ENCODE measurements at places on chromosomes 11 and 22. TPM values are rescaled to one million over a fixed set of nuclear protein-coding genes. Genes with fewer than 3 reads are reported as not detected.
A peak's percentile ranks its signal among the peaks of the same experiment; 100 is the strongest.

GRCh38 chr11:34728609-34729008 is 107.7 kb downstream of the EHF start:
- H3K27me3 ChIP-seq = peaks cover 19% of the 10 kb centered on the region
- no peak for DNase-seq
- no peak overlapping the region for H3K4me3 ChIP-seq
- no peaks in the 10 kb centered on the region for H3K4me1 ChIP-seq
- H3K27ac ChIP-seq = no peak overlapping the region

- no peak overlapping the region for H3K27ac ChIP-seq
- no peak overlapping the region for H3K4me3 ChIP-seq
- no peak for DNase-seq
- no peaks in the 10 kb centered on the region for H3K4me1 ChIP-seq
- H3K27me3 ChIP-seq = peaks cover 2% of the 10 kb centered on the region
- H3K36me3 ChIP-seq = no peaks in the 10 kb centered on the region
Observed at GRCh38 chr11:122235615-122236014, 119.6 kb upstream of the BLID start.

DNA sequence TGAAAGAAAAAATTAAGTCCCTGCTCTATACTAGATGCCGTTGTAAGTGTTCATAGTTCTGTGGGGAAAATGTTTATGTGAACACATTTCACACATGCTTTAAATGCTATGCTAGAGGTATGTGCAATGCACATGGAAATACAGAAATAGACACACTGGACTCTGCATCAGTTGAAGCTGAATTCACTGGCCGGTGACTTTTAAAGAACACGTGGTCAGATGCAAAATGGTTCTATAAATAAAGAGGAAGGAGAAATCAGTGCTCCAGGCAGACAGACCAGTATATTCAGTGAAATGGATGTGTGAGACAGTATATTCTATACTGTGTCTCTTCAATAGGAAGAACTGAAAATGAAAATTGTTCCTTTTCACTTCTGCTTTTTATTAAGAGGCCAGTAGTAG is 29.9 kb downstream of the TRPC6 start:
- no peaks in the 10 kb centered on the region for H3K36me3 ChIP-seq
- DNase-seq = no peak
- no peak overlapping the region for H3K4me3 ChIP-seq
- no peaks in the 10 kb centered on the region for H3K4me1 ChIP-seq
- H3K27me3 ChIP-seq = no peaks in the 10 kb centered on the region

- H3K4me1 ChIP-seq = peaks cover 24% of the 10 kb centered on the region
- H3K27ac ChIP-seq = peak overlapping the region; percentile 100
- peak overlapping the region; percentile 93 for H3K4me3 ChIP-seq
- peak; percentile 93 for DNase-seq
Observed at GRCh38 chr11:47213950-47214565, 716 bp upstream of the DDB2 start.

DNA sequence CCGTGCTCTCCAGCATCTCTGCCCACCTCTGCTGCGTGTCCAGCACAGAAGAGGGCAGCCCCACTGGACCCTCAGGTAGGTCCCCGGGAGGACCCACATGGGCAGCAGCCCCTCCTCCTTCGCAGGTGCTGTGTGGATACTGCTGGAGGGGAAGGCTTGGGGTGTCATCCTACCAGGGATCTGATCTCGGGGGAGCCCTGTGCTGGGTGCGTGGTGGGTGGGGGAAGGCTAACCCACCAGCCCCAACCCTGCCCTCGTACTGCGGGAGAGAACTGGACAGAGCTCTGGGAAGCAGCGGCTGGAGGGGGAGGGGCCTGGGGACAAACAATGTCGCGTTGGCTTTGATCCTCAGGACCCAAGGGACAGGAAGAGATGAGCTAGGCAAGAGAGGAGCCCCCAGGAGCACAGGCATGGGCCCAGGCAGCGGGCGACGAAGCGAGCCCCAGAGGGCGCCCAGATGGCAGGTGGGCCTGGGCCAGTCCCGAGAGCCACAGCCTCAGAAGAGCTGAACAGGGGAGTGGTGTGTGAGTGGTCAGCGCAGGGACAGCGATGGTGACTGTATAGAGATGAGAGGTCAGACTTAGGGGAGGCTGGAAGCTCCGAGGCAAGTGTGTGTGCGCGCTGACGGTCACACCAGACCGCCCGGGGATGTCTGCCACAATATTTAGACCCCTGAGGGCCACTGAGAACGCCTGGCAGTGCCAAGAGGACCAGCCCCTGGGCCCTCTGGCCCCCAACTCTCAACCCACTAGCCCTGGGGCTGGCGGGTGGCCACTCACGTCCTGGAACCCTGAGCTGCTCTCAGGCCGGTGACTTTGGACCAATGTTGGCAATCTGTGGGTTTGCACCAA is 1.4 kb upstream of the PIM3 start:
- peaks cover 17% of the 10 kb centered on the region for H3K4me1 ChIP-seq
- H3K27ac ChIP-seq = peak overlapping the region; percentile 94
- peak overlapping the region; percentile 84 for H3K4me3 ChIP-seq
- DNase-seq = no peak
- H3K27me3 ChIP-seq = no peaks in the 10 kb centered on the region

DNA sequence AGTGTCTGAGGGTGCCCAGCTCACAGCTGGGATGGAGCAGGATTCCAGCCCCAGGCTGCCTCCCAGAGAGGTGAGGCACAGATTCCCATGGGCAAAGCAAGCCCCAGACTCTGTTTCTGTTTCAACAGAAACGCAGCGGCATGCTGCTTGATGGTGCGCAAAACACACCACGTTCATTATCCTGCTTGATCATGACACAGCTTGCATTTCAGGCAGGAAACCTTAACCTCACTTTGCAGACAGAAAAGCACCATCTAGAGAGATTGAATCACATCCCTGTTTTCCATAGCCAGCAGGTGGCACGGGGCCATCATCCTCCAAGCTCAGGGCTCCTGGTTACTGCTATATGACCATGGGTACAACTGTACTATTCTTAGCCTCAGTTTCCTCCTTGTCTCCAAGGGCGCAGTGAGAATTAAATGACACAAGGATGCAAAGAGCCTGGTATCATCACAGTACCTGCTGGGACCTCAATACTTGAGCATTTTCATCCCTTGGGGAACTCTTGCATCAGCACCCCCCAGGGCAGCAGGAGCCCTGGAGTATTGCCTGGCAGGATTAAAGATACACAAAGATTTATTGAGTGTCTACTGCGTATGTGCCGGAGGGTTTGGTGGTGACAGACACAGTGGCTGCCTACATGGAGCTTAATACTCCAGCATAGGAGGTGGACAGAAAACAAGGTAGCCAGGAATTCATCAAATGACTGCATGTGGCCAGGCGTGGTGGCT is 110.0 kb downstream of the TP53I11 start:
- H3K36me3 ChIP-seq = peaks cover 7% of the 10 kb centered on the region
- no peak for DNase-seq
- H3K4me3 ChIP-seq = no peak overlapping the region
- no peaks in the 10 kb centered on the region for H3K4me1 ChIP-seq
- no peak overlapping the region for H3K27ac ChIP-seq
- peaks cover 4% of the 10 kb centered on the region for H3K27me3 ChIP-seq

- no peaks in the 10 kb centered on the region for H3K36me3 ChIP-seq
- peaks cover 4% of the 10 kb centered on the region for H3K27me3 ChIP-seq
- H3K27ac ChIP-seq = no peak overlapping the region
- no peak overlapping the region for H3K4me3 ChIP-seq
Observed at GRCh38 chr11:79461144-79461543, 20.3 kb upstream of the TENM4 start.

GRCh38 chr11:21494946-21495345 is 697.9 kb upstream of the ANO5 start:
- H3K4me1 ChIP-seq = no peaks in the 10 kb centered on the region
- DNase-seq = no peak
- H3K27ac ChIP-seq = no peak overlapping the region
- no peaks in the 10 kb centered on the region for H3K36me3 ChIP-seq

DNA sequence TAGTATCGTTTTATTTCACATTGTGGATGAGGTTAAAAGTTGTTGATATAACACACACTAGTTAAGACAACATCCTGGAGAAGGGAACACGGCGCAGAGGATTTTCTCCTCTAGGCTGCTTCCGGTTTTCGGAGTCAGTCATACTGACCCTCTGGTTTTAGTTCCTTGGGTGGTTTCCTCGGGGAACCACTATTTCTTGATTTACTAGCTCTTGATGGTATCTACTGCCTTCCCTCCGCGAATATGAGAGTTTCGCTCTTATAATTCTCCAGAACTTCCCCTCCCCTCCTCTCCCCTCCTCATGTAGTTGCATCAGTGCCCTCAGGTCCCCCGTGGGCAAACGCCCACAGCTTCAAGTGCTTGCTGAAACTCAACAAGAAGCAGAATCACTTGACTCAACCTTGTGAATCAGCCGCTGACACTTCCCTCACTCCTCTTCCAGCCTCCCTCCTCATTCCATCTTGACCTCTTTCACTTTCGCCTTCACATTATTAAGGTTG is 15.9 kb upstream of the APOBEC3A start:
- peak overlapping the region; percentile 43 for H3K4me3 ChIP-seq
- H3K36me3 ChIP-seq = no peaks in the 10 kb centered on the region
- peak overlapping the region; percentile 85 for H3K27ac ChIP-seq
- peaks cover 36% of the 10 kb centered on the region for H3K27me3 ChIP-seq

HRAS gene
- 34.6 TPM for total RNA-seq

OR10A2 gene
- not detected for total RNA-seq

DNA sequence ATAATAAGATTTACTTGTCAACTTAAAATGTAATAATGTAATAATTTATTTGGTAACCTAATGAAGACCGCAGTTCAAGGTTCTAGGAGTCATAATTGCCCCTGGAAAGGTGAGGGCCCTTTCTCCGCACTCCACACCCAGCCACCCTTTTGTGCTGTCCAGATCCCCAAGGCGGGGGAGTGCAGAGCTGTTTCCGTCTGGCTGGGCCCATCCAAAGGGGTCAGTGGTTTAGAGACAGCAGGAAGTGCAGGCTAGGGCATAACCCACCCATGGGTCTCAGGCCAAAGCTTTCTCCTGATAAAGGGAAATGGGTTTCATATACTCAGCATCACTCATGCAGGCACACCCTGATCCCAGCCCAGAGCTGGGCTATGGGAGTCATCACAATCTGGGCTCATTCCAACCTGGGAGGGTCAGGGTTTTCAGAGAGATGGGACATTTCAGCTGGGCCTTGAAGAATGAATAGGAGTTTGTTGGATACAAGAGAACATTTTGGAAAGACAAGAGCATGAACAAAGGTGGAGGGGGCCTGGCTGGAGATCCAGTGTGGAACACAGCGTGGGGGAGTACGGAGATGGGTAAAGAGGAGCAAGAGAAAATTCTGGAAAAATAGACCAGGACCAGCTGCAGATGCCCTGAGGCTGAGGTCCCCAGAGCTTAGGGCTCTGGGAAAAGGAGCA is 432.2 kb downstream of the TBC1D22A start:
- DNase-seq = no peak
- H3K4me3 ChIP-seq = no peak overlapping the region
- no peaks in the 10 kb centered on the region for H3K4me1 ChIP-seq
- no peaks in the 10 kb centered on the region for H3K27me3 ChIP-seq
- H3K27ac ChIP-seq = no peak overlapping the region

DEFB131B gene
- total RNA-seq = not detected

NCF4 gene
- total RNA-seq = 2.9 TPM

GPR83 gene
- total RNA-seq = 0.07 TPM

GRCh38 chr22:26199665-26200064 is 30.4 kb downstream of the SEZ6L start:
- peaks cover 11% of the 10 kb centered on the region for H3K27me3 ChIP-seq
- H3K4me1 ChIP-seq = no peaks in the 10 kb centered on the region
- no peaks in the 10 kb centered on the region for H3K36me3 ChIP-seq
- DNase-seq = no peak
- H3K27ac ChIP-seq = no peak overlapping the region

DNA sequence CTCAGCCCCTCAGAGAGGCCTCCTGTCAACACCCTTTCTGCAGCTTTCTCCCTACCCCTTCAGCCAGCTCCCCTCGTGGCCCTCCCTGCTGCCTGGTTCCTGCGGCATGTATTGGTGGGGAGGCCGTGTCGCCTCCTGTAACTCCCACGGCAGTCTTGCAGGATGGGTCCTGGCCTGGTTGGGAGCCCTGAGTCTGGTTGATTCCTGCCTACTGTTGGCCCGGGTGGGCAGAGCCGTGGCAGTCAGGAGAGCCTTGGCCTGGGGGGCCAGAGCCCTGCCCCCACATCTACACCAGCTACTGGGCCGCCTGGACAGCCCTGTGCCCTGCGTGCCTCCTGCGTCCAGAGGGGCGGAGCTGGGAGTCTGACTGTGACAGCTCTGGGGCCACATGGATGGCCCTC is 30.3 kb upstream of the GRAMD4 start:
- H3K4me3 ChIP-seq = no peak overlapping the region
- H3K27me3 ChIP-seq = no peaks in the 10 kb centered on the region
- DNase-seq = no peak
- no peaks in the 10 kb centered on the region for H3K36me3 ChIP-seq

GRCh38 chr11:18865951-18866350 is 73.3 kb downstream of the MRGPRX1 start:
- H3K27ac ChIP-seq = no peak overlapping the region
- H3K36me3 ChIP-seq = no peaks in the 10 kb centered on the region
- DNase-seq = no peak
- no peak overlapping the region for H3K4me3 ChIP-seq

SLC25A17 gene
- total RNA-seq = 28.0 TPM

- peak overlapping the region; percentile 12 for H3K4me3 ChIP-seq
- H3K27ac ChIP-seq = no peak overlapping the region
- no peaks in the 10 kb centered on the region for H3K36me3 ChIP-seq
- H3K4me1 ChIP-seq = peaks cover 18% of the 10 kb centered on the region
- DNase-seq = no peak
- H3K27me3 ChIP-seq = peaks cover 58% of the 10 kb centered on the region
Observed at GRCh38 chr22:25419247-25420113, 145.0 kb upstream of the GRK3 start.

CDC42BPG gene
- 0.61 TPM for total RNA-seq

UBQLN3 gene
- total RNA-seq = not detected

- peak overlapping the region; percentile 98 for H3K27ac ChIP-seq
- H3K36me3 ChIP-seq = peaks cover 30% of the 10 kb centered on the region
- DNase-seq = no peak
- H3K4me1 ChIP-seq = peaks cover 26% of the 10 kb centered on the region
Observed at GRCh38 chr11:20388096-20389055, 860 bp downstream of the PRMT3 start.

- peaks cover 68% of the 10 kb centered on the region for H3K4me1 ChIP-seq
- DNase-seq = peak; percentile 47
- peak overlapping the region; percentile 99 for H3K4me3 ChIP-seq
- no peaks in the 10 kb centered on the region for H3K27me3 ChIP-seq
Observed at GRCh38 chr11:64877390-64878222, 815 bp downstream of the EHD1 start.
